HT1080 (cell line): ENCODE measurements at places on chromosomes 4 and X. TPM values are rescaled to one million over a fixed set of nuclear protein-coding genes. Genes with fewer than 3 reads are reported as not detected.
A peak's percentile ranks its signal among the peaks of the same experiment; 100 is the strongest.

ESX1 gene
- total RNA-seq, result 0.11 TPM in 1 of 2 replicates, not detected in the other

DNA sequence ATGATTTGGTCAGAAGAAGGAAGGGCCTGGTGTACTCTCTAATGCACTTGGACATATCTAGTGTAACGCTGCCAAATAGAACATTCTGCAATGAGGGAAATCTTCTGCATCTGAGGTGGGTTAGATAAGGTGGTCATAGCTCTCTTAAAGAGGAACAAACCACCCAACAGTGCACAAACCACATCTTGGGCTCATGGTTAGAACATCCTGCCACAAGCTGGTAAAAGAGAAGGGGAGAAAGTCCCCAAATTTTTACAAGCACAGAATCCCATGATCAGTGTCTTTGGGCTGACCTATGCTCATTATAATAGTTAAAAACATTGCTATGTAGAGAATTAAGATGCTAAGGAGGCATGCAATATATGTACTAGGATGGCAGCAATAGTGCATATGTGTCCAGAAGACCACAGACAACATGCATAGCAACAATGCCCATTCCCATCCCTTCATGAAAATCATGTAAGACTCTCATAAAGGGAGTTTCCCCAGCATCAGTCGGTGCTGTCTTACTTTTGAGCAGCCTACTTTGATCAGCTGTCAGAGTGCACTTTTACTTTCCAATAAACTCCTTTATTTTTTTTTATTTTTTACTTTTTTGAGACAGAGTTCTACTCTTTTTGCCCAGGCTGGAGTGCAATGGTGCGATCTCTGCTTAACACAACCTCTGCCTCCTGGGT, 99.7 kb upstream of the SLC7A11 start:
- DNase-seq, result no peak

DNA sequence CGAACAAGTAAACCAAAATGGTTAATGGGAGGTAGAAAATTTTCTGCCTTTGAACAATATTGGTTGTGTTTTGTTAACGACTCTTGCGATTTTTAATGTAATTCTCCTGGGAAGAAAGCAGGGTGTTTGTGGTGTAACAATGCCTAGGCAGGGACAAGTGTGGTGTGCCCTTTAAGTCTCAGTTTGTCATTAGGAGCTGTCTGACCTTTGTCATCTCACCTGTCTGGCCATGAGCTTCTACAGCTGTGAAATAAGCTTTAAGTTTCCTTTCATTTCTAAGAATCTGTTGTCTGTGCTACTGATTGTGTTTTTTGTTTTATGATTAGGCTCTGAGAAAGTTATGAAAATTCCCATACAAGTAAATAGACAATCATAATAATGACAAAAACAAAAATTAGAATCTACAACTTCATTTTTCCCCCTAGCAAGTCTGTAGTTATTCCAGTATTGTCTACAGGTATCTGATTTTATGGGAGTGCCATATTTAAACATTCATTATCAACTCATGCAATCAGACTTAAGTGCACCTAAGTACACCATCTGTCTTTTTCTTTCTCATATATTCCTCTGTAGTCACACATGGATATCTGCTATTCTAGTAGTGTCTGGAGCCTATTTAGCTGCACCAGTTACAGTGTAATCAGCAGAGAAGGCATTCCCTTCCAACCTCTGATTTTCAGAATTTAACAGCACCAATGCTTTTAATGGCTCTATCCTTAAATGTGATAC, 203.5 kb downstream of the PPARGC1A start:
- no peak for DNase-seq

DNA sequence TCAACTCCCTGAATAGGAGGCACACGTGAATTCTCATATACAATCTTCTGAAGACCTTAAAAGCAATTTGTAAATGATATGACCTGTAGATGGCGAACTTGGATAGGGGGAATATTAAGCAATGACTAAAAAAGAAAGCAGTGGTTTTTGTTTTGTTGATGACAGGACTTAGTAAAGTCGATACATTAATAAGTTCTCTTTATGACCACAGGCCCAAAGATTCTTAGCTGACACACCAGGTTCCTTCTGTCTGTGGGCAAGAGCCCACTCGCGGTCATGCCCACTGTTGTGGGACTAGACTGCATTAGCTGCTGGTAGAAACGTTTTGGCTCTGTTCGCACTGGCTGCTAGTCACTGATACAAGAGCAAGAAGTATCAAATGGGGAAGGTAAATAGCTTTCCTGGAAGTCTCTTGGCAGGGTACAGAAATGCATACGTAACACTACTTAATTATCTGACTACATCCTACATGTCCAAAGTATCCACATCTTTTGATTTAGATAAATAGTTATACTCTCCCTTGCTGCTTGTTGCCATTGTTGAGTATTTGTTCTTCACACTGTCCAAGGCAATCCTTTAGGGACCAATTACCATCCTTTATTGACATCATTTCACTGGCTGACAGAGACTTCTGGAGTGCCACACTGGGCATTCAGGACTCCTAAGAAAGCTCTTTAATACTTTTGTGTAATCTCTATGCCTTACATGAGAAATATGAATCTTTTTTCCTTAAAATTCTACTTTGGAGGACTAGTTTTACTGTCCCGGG, 31.0 kb downstream of the ALPK1 start:
- DNase-seq, result peak; percentile 58

DNA sequence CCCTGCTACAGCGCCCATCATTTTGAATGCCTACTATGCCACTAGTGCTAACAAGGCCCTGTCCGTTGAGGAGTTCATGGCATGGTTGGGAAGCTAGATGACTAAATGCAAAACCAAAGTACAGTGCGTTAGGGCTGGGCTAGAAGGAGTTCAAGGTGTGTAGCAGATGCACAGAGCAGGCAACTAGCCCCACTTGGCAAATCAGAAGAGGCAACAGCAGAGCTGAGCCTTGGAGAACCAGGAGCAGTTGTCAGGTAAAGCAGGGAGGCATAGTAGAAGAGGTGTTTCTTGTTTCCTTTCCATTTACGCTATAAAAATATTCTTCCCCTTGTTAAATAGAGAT, 146.6 kb upstream of the CPEB2 start:
- DNase-seq, result no peak
